Foreskin fibroblast (primary cell): ENCODE measurements at places on chromosomes 12 and 14.

GRCh38 chr14:35147711-35148110 is 25.4 kb downstream of the PRORP start:
- DNase-seq, result no peak

DNA sequence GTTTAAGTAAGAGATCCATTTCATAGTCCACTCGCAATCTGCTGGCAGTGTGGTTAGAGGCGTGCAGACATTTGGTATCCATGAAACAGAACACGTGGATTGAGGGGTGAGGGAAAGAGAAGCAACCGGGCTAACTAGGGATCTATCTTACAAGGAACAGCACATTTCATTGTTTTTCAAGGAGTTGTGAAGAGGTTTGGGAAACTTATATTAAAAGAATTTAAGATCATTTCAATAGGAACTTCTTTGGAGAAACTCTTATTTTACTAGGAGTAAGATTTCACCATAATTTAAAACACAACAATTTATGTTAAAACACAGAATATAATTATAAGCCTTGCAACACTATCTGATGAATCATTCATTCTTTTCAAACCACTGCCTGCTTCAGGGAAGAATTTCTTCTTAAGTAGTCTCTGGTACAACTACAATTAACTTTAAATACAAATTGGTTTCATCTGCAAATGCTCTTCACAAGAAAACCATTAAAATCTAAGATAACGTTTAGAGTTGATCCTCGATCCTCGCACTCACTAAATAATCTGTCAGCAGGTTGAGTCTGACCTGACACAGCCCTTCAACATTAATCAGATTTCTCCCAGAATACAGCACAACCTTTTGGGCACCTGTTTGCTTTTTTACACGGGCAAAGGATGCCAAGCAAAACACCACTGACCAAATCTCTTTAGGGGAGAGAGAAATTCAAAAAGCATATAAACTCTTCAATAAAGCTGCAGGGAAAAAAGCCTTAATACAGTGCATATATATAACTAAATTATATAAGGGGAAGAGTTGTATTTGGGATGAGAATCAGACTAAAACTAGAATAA is 27.3 kb downstream of the PPTC7 start:
- DNase-seq, result peak; percentile 86

GRCh38 chr12:63955831-63956666 is 111.5 kb downstream of the SRGAP1 start:
- peak; percentile 89 for DNase-seq

- DNase-seq, result no peak
Measured at GRCh38 chr12:100133200-100133599, 9.5 kb downstream of the BLTP3B start.
